ENCODE measurements at places on chromosomes 1 and 21. TPM values are rescaled to one million over a fixed set of nuclear protein-coding genes. Genes with fewer than 3 reads are reported as not detected.
A peak's percentile ranks its signal among the peaks of the same experiment; 100 is the strongest.

DNA sequence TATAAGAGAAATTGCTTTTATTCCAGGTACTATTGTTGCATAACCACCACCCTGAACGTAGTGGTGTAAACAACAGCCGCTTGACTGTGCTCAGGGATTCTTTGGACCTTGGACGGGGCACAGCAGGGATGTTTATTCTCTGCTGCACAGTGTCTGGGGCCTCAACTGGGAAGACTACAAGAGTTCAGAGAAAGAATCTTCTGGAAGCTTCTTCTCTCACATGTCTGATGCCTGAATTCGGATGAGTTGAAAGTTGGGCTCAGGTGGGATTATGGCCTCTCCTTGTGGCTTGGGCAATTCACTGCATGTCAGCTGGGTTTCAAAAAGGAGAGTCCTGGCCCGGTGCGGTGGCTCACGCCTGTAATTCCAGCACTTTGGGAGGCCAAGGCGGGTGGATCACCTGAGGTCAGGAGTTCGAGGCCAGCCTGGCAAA is 19.0 kb upstream of the SSBP3 start:
- no peak for DNase-seq
- H3K4me1 ChIP-seq: no peaks in the 10 kb centered on the region
- peaks cover 5% of the 10 kb centered on the region for H3K27me3 ChIP-seq
- no peaks in the 10 kb centered on the region for H3K36me3 ChIP-seq

DNA sequence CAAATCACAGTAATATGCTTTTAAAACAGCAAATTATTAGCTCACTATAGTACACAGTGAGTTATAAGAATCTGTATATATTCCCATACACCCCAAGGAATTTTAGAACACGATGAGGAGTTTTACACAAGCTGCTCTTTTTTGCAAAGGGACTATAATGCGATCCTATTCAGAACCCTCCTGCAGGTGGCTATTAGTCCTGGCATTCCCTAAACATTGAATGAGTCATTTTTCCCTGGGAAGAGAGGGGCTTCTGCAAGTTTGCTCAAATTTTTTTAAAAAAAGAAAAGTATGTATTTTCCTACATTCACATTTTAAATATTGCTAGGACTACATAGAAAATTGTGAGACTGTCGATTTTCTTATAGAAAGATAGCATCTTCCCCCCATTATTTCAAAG is 106.3 kb downstream of the COL11A1 start:
- no peaks in the 10 kb centered on the region for H3K27me3 ChIP-seq
- no peaks in the 10 kb centered on the region for H3K36me3 ChIP-seq
- H3K4me3 ChIP-seq: no peak overlapping the region
- H3K27ac ChIP-seq: no peak overlapping the region
- DNase-seq: no peak

DNA sequence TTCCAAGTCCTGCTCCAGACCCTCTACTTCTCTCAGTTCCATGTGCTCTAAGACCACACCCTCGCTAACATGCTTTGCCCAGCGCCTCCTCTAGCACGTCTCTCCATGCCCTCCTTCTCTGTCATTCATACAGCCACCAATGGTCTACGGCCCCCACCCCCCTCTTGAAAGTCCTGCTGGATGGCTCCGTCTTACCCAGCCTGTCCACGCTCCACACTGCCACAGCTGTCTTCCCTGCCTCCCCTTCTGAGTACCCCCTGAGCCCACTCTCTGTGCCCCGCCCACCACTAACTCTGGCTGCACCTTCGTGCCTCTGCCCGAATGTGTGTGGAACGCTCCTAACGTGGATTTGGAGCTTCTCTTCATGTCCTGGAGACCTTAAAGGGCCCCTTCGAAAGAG is 244.6 kb downstream of the TRABD2B start:
- H3K4me3 ChIP-seq: no peak overlapping the region
- no peak for DNase-seq
- H3K27me3 ChIP-seq: no peaks in the 10 kb centered on the region
- no peaks in the 10 kb centered on the region for H3K4me1 ChIP-seq
- no peak overlapping the region for H3K27ac ChIP-seq

DNA sequence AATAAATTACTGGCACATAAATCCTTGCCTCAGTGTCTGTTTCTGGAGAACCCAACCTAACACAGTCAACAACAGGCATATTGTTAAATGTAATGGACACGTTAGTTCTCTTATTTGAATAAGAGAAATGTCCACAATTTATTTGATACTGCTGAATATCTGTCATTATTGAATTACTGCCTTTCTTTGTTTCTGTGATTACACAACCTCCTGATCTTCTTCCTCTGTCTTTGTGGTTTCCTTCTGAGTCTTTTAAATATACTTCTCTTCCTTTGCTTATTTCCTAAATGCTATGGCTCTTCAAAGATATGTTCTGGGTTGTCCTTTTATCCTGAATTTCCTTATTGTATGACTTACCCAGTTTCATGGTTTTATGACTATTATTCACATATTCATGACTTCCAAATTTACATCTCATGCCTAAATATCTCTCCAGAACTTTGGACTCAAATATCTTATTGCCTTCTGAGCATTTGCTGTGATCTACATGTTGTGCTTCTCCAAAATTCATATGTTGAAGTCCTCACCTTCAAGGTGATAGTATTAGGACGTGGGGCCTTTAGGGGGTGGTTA is 39.9 kb downstream of the MSH4 start:
- H3K36me3 ChIP-seq: no peaks in the 10 kb centered on the region
- no peak overlapping the region for H3K27ac ChIP-seq

- no peaks in the 10 kb centered on the region for H3K36me3 ChIP-seq
- H3K27ac ChIP-seq: no peak overlapping the region
- H3K27me3 ChIP-seq: peaks cover 6% of the 10 kb centered on the region
- DNase-seq: no peak
- H3K4me3 ChIP-seq: no peak overlapping the region
Observed at GRCh38 chr1:20308569-20308968, 17.9 kb downstream of the VWA5B1 start.

The LCE1A gene
- not detected for total RNA-seq

- no peak overlapping the region for H3K27ac ChIP-seq
- no peaks in the 10 kb centered on the region for H3K4me1 ChIP-seq
- no peaks in the 10 kb centered on the region for H3K36me3 ChIP-seq
Observed at GRCh38 chr21:26941421-26941820, 25.5 kb downstream of the ADAMTS5 start.

DNA sequence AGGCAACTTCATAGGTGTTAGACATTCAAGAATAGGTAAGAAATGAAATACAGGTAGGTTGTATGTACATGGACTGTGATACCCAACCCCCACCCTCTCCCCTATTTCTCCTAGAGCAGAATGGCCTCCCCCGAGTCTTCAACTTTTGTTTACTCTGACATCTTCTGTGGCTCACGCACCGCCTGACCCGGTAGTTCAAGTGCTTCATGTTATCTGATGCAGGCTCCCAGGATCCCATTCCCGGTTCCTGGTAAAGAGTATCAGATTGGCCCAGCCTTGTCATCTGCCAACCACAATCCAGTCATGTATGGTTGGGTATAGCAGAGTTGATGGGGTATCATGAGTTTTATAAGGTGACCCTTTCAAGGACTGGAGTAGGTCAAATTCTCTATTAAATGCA is 9.1 kb downstream of the GNAI3 start:
- H3K4me1 ChIP-seq: peaks cover 12% of the 10 kb centered on the region
- H3K36me3 ChIP-seq: peaks cover 18% of the 10 kb centered on the region
- no peak overlapping the region for H3K4me3 ChIP-seq
- no peaks in the 10 kb centered on the region for H3K27me3 ChIP-seq
- no peak for DNase-seq

DNA sequence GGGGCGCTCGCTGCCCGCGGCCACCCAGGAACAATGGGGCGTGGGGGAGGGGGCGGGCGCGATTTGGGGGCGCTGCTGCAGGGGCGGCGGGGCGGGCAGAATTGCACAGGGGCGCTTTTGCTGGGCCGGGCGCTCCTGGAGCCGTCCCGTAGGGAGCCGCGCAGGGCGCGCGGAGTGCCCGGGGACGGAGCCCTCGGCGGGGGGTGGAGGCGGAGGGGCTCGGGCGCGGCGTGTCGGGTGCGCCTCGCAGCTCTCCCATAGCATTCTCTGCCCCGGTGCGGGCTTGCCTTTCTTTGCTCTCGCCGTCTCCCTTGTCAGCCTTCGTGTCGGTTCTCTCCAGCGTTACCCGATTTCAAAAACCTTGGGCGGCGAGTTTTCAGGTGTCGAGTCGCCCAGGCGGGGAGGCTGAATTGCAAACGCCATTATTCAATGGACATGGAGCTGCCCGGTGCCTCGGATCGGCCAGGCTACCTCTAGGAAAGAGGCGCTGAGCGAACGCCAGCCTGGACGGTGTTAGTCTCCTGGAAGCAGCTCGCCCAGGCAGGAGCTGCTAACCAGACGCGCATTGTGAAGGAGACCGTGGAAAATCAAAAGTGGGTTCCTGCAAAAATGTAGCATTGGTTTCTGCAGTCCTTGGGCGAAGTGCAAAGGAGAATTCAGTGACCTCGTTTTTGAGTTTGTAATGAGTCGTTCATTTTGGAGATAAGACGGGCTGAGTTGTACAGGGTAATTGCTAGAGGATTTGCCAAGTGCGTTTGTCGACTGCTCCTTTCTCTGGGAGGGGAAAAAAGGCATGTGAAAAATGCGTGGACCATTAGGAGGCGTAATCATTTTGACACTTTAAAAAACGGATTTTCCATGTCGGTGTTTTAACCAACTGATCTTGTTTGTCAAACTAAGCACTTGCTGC is 626 bp downstream of the CXADR start:
- DNase-seq: peak; percentile 10
- peaks cover 15% of the 10 kb centered on the region for H3K4me1 ChIP-seq
- H3K4me3 ChIP-seq: peak overlapping the region; percentile 83
- H3K36me3 ChIP-seq: no peaks in the 10 kb centered on the region
- no peak overlapping the region for H3K27ac ChIP-seq

The LRRC71 gene
- total RNA-seq: not detected

The ST3GAL3 gene
- total RNA-seq: 26.1 TPM

GRCh38 chr1:210144736-210145135 is 87.9 kb upstream of the SERTAD4 start:
- H3K27me3 ChIP-seq: no peaks in the 10 kb centered on the region
- no peak overlapping the region for H3K27ac ChIP-seq
- no peaks in the 10 kb centered on the region for H3K36me3 ChIP-seq
- DNase-seq: no peak
- no peak overlapping the region for H3K4me3 ChIP-seq

DNA sequence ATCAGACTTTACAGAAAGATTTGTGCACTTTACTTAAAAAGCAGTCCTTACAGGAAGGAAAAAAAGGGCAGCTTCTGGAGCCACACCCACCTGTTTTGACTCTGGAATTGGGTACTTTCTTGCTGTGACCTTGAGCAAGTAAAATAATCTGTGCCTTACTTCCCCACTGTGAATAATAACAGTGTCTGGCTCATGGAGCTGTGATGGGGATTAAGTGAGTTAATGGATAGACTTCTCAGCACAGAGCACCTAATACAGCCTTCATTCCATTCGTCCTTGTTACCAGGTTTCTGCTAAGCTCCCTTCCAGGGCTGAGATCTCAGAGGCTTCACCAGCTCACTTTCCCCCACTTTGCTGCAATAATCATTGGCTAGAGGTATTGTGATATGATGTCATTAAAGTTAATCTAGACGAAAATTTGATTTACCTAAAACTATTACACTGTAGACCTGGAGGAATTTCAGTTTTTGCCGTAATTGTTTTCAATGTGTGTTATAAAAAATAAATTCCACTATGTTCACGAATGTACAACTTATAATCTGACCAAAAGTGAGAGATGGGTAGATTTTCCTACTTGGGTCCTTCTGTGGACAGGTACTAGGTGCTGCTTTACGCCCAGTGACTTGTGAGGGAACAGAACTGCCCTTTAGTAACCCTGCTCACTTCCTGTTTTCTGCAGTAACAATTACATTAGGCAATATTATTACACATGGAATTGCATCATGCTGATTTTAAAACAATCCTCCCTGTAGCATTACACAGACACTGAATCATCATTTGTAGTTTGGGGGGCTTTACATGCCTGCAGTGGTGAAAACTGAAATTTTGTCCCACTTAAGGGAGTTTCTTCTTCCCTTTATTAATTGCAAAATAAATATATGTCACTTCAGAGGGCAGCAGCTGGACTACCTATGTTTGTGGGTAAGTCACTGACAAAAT is 19.7 kb upstream of the ABCG1 start:
- peaks cover 35% of the 10 kb centered on the region for H3K4me1 ChIP-seq
- DNase-seq: no peak
- H3K36me3 ChIP-seq: no peaks in the 10 kb centered on the region
- peaks cover 4% of the 10 kb centered on the region for H3K27me3 ChIP-seq

DNA sequence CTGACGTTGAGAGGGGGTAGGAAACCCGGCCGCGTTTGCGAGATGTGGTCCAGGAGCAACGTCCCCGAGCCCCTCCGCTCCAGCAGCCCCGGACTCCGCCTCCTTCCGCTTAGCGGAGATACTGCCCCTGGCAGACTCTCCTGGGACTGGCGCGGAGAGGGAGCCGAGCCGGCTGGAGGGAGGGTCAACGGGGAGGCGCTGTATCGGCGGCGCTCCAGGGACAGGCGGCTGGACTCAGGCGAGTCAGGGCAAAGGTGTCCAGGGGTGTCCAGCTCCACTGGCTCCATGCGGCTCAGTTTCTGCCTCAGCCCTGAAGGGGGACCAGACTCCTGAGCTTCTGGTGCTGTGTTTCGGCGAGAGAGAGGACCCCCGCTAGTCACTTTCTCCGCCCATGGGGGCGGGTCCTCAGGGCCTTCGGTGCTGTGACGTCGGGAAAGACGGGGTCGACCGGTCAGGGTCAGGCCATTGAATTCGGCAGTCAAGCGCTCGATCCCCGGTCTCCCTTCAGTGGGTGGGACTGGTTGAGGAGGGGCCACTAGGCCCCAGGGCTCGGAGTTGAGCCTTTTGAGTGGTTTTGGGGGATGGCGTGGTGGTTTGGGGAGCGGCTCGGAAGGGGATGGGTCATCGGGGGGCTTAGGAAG is 2.8 kb upstream of the LIX1L start:
- DNase-seq: no peak
- peak overlapping the region; percentile 87 for H3K4me3 ChIP-seq
- peaks cover under 1% of the 10 kb centered on the region for H3K36me3 ChIP-seq
- peak overlapping the region; percentile 34 for H3K27ac ChIP-seq
- peaks cover 67% of the 10 kb centered on the region for H3K4me1 ChIP-seq

GRCh38 chr1:213982672-213983492 is 4.9 kb upstream of the PROX1 start:
- peaks cover 3% of the 10 kb centered on the region for H3K36me3 ChIP-seq
- no peak for DNase-seq
- H3K27ac ChIP-seq: no peak overlapping the region
- H3K27me3 ChIP-seq: peaks cover 91% of the 10 kb centered on the region

The VTCN1 gene
- total RNA-seq: not detected

The CNKSR1 gene
- total RNA-seq: 3.4 TPM

The RIPPLY3 gene
- not detected for total RNA-seq

- H3K4me3 ChIP-seq: no peak overlapping the region
- DNase-seq: no peak
- H3K36me3 ChIP-seq: no peaks in the 10 kb centered on the region
- H3K27ac ChIP-seq: no peak overlapping the region
- peaks cover 10% of the 10 kb centered on the region for H3K27me3 ChIP-seq
Observed at GRCh38 chr1:162944974-162945674, 84.1 kb upstream of the CCDC190 start.

DNA sequence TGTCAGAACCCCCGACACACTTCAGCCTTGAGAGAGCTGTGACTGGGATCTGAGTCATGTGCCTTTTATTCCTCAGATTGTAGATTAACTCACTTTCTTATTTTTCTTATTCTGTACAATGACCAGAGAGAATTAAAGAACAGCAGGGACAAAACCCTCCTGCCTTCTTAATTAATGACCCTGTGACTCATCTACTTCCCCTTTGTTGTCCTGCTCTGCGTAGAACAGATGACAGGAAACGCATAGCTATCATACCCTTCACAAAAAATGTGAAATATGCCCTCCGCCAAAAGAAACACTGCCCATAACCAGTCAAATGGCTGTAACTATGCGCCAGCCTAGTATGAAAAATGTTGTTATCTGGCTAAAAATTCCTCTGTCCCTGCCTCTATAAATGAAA is 9.1 kb upstream of the PADI2 start:
- DNase-seq: no peak
- no peaks in the 10 kb centered on the region for H3K36me3 ChIP-seq
- H3K4me1 ChIP-seq: no peaks in the 10 kb centered on the region

All from activated T-helper 2 cell treated with anti-CD3 and anti-CD28 coated beads, Interferon-gamma antibody, Interleukin-2, Interleukin-4, amounts not matched to agents 10 μg/mL and 5 μg/mL and 100 μg/mL, durations not matched to agents 14 hours and 24 hours and 36 hours (primary cell).